ENCODE measurements at places on chromosomes 3 and 15. TPM values are rescaled to one million over a fixed set of nuclear protein-coding genes. Genes with fewer than 3 reads are reported as not detected.

GRCh38 chr15:43915631-43916325, 89.0 kb downstream of the WDR76 start:
- DNase-seq, result no peak

DNA sequence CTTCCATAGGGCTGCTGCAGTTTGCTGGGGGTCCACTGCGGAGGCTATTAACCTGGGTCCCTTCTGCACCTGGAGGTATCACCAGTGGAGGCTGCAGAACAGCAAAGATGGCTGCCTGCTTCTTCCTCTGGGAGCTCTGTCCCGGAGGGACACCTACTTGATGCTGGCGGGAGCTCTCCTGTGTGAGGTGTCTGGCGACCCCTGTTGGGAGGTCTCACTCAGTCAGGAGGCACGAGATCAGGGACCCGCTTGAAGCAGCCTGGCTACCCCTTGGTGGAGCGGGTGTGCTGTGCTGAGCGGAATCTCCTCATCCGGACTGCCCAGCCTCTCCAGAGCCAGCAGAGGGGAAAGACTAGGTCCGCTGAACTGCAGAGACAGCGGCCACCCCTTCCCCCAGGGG, 56.0 kb upstream of the CTXND1 start:
- no peak for DNase-seq

- no peak for DNase-seq
Observed at GRCh38 chr15:61634837-61635236, 405.7 kb upstream of the RORA start.

DNA sequence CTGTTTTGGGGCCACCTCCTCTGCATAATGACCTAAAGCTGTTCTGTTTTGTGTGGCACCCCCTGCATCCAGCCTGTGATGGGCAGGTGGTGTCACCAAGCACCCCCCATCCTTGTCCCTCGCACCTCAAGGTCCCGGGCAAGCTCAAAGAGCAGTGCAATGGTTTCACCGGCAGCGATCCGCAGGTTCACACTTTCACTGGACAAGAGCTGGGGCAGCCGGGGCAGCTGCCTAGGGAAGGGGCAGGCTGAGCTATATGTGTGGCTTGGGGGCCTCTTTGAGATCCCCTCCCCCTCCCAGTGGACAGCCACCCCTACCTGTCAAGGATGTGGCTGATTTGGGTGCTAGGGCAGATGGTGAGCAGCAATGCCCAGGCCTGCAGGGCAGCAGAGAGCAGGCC, 3.1 kb downstream of the IFRD2 start:
- no peak for DNase-seq

The POLQ gene
- 12.4 TPM for total RNA-seq

The DLL4 gene
- total RNA-seq, result 3.8 TPM

The COL6A5 gene
- not detected for total RNA-seq

All from HT-29 (cell line).